ENCODE measurements at places on chromosomes 5 and 9.
A peak's percentile ranks its signal among the peaks of the same experiment; 100 is the strongest.

GRCh38 chr5:110900829-110901228 is 162.0 kb downstream of the SLC25A46 start:
- DNase-seq, result no peak

DNA sequence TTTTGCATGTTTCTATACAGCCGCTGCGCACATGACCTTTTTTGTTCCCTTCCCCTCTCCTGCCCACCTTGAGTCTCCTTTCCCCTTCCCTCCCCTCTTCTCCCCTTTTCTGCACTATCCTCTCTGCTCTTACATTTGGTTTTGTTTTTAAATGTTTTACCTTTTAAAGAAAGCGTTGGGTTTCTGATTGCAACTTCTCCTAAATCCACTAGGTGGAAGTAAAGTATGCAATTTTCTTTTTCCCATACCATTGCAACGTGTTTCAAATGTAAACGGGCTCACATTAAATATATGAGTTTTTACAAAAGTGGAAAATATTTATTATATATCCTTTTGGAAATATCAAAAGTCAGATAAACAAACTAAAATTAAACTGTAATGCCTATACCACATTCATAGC is 500.9 kb downstream of the DIRAS2 start:
- peak; percentile 60 for DNase-seq

DNA sequence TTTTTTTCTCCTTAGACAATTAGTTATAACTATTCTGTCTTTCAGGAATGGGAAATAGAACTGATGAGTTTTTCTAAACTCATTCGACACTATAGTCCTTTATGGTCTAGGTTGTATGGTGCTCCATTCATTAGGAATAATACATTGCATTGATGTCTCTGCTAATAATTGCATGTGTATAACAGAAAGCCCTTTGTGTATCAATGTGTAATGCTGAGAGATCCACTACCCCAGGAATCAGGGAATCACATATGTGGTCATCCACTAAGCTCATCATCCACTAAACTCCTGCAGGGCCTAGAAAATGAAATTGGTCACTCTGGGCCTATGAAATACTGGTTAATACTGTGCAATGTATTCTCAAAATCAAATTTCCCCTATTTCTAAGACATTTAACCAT is 242.0 kb upstream of the CDH18 start:
- no peak for DNase-seq

DNA sequence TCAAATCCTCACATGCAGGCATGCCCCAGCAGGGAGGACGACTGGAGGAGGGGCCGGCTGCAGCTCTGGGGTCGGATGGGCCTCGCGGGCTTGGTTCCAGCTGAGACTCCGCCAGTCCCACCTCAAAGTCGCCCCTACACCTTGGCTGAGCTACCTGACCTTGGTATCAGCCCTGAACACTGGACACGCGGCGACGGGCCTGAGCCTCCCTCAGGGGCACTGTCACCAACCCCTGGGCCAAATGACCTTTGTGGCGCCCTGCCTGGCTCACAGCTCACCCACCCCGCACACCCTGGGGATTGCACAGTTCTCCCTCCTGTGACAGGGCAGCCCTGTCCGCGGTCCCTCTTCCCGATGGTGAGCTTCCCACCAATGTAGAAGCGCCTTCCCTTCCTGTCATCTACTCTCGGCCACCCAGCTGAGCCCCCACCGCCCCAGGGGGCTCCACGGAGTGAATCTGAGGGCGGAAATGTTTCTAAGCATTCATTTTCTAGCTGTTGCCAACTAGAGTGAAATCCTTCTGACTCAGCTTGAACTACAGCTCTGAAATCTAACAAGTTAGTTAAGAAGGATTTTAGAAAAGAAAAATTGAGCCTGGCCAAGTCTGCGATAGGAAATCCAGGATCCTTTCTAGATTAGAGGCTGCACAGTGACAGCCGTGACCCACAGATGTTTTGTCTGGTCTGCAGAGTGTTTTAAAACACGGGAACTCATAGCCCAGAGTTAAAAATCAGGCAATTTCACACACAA is 138.9 kb upstream of the PHYKPL start:
- no peak for DNase-seq

- no peak for DNase-seq
Measured at GRCh38 chr5:139395844-139396640, 1.1 kb upstream of the PROB1 start.

DNA sequence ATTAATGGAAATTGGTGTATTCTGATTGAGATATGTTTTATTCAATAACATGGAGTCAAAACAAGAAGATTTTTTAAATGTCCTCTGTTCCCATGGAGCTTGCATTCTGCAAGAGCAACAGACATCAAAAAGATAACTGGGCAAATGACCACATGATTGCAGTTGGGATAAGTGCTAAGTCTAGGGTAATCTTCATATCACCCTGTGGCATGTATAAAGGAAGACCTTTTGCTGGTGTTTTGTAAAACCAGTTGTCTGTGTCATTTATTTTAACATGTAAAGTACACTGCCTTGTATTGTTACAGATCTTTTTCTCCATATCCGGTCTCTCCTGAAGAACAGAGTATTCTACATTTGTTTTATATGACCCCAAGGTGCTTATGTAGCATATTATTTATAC is 44.0 kb downstream of the PTCD2 start:
- no peak for DNase-seq

DNA sequence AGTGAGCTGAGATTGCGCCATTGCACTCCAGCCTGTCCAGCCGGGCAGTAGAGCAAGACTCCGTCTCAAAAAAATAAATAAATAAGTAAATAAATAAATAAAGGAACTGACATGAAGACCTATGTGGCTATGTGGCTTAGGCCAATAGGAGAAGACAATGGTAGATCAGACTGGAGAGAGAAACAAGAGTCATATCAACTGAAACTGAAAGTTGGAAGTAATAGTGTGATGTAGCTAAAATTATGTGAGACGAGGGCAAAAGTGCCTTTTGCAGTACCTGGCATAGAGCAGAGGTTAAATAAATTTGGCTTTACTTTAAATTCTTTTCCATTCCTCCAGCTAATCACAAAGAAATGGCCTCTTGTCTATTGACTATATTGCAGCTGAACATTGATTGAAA is 7.3 kb downstream of the FBP2 start:
- DNase-seq, result no peak

- no peak for DNase-seq
Measured at GRCh38 chr5:115932991-115933390, 29.3 kb upstream of the LVRN start.

Data from NCI-H2081 (cell line).